ENCODE measurements at places on chromosomes 12 and 14. TPM values are rescaled to one million over a fixed set of nuclear protein-coding genes. Genes with fewer than 3 reads are reported as not detected.

The DTX1 gene
- polyA plus RNA-seq, result 0.72 TPM

The DAO gene
- polyA plus RNA-seq, result not detected

GRCh38 chr12:69563166-69563762 is 22.0 kb upstream of the CCT2 start:
- no peaks in the 10 kb centered on the region for H3K4me1 ChIP-seq
- H3K27me3 ChIP-seq, result no peaks in the 10 kb centered on the region
- DNase-seq, result no peak
- H3K27ac ChIP-seq, result no peak overlapping the region
- no peak overlapping the region for H3K4me3 ChIP-seq

- no peak for DNase-seq
- H3K27me3 ChIP-seq, result no peaks in the 10 kb centered on the region
- peaks cover 33% of the 10 kb centered on the region for H3K4me1 ChIP-seq
- H3K27ac ChIP-seq, result peak overlapping the region; percentile 83
- H3K4me3 ChIP-seq, result no peak overlapping the region
Measured at GRCh38 chr12:122107261-122107660, 28.7 kb downstream of the MLXIP start.

DNA sequence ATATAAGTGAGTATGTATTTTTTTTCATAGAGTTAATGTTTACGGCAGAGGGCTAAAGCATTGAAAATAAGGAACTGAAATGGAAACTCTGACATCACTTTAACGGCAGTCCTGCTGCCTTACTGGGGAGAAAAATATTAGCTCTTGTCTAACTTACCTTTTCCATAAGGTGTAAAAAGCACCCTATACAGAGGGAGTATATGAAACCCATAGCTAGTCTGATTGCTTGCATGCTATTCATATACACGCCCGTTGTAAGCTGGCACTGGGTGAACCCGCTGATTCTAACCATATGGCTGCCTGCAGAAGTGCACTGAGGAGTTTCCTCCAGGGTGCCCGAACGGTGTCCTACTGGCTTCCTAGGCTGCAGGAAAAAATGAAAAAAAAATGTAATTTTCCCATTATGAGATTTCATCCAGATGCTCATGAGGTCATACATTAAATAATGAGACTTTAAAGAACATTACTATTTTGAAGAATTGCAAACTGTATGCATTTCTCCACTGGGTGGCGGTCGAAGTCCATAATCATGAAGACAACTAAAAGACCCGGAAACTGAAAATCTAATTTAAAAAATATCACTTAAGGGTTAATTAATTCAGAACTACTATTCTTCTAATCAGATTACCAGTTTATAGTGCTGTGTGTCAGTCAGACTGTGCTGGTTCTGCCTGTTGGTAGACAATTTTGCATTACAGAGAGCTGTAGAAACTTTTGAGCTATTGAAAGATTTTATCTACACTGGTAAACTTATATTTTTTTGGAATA is 144.7 kb downstream of the ALX1 start:
- H3K36me3 ChIP-seq, result no peaks in the 10 kb centered on the region
- DNase-seq, result peak; percentile 19
- H3K27me3 ChIP-seq, result no peaks in the 10 kb centered on the region
- peaks cover 6% of the 10 kb centered on the region for H3K4me1 ChIP-seq

- no peaks in the 10 kb centered on the region for H3K27me3 ChIP-seq
- H3K4me1 ChIP-seq, result peaks cover 5% of the 10 kb centered on the region
- DNase-seq, result no peak
- H3K36me3 ChIP-seq, result no peaks in the 10 kb centered on the region
- no peak overlapping the region for H3K27ac ChIP-seq
- no peak overlapping the region for H3K4me3 ChIP-seq
Measured at GRCh38 chr12:111143271-111143670, 222.9 kb upstream of the MYL2 start.

DNA sequence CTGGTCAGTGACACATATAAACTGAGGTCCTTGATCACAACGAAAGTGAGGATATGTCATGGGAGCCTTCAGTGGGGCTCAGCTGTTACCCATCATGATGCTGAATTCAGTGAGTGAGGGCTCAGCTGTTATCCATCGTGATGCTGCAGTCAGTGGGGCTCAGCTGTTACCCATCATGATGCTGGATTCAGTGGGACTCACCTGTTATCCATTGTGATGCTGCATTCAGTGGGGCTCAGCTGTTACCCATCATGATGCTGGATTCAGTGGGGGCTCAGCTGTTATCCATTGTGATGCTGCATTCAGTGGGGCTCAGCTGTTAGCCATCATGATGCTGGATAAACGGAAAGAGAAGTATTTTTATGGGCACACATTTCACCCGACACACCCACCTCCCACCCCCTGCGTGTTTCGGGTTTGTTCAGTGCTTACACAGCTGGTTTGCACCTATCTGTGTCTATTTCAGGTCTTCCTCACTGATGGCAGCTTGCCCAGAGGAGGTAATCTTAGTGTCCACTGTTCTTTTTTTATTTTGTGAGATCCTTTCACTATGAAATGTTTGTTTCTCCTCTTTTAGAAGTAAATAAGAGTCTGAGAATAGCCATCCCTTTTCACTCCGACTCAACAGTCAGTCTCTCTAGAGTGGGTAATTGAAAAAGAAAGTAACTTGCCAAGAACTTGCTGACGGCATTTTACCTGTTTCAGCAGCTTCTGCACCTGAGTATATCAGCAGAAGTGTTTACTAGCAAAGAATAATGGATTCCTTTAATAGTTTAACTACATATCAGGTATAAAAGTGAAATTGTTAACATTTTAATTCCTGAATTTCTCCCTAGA is 183.0 kb downstream of the ERC1 start:
- no peak overlapping the region for H3K27ac ChIP-seq
- H3K4me1 ChIP-seq, result peaks cover 12% of the 10 kb centered on the region
- H3K27me3 ChIP-seq, result no peaks in the 10 kb centered on the region
- H3K4me3 ChIP-seq, result no peak overlapping the region
- peaks cover 3% of the 10 kb centered on the region for H3K36me3 ChIP-seq

DNA sequence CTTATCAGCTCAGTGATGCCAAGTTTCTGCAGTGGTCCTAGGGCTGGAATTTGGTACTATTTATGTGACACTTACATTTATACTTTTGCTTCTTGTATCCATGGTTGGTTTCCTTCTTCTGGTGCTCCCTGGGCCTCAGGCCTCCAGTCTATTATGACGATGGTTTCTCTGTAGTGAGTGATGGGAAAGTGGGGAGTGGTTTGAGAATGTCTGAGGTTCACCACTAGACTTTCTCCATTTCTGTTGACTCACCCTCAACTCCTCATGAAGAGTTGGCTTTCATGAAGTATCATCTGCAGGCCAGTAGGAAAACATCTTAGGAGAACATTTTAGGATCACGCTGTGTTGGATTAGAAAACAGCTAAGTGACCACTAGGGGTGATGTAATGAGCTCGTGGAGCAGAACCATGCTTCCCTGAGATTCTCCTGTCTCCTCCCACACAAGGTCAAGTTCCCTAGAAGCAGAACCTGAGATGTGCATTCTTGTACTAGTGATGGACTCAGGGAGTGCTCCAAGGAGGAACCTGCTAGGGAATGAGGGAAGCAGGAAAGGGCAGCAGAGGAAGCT is 32.1 kb downstream of the RPH3A start:
- H3K4me1 ChIP-seq, result no peaks in the 10 kb centered on the region
- no peaks in the 10 kb centered on the region for H3K36me3 ChIP-seq
- peak overlapping the region; percentile 100 for H3K27ac ChIP-seq
- no peak overlapping the region for H3K4me3 ChIP-seq
- no peaks in the 10 kb centered on the region for H3K27me3 ChIP-seq
- no peak for DNase-seq

Data from SK-N-SH (cell line).